ENCODE measurements at places on chromosomes 1 and 21.

GRCh38 chr1:164576291-164577271 lies 17.6 kb downstream of the PBX1 start:
- no peak for DNase-seq

DNA sequence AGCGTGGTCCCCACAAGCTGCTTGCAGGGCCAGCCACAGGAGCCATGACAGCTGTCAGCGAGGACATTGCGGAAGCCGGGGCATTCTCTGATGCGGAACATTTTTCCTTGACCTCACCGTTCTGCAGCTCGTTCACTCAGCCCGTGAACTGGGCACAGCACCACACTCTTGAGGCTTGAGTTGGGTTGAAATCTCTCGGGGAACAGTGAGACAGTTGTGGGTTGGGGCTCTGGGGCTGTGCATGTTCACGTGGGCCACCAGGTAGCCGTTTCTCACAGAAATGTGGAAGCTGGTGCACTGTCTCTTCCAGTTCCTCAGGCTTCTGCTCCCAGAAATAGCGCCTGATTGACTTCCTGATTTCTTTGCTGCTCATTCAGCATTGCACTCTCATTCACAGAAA lies 69.8 kb downstream of the SPSB1 start:
- DNase-seq, result no peak

DNA sequence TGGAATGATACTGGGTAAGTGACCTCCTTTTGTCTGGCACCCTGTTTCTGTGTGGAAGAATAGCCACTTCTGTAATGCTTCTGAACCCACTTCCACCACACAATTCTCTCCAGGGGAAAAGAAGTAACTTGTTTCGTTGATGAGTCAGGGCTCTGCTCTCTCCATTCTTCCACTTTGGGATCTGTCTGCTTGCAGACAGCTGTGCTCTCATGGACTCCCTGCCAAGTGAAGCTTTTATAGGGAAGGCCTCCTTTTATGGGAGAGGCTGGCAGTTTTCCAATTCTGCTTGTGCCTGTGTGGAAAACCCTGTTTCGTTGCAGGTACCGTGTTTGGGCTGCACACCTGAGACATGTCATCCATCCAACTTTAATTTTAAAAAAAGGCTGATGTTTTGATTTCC lies 130.7 kb downstream of the GIPC2 start:
- DNase-seq, result no peak

GRCh38 chr1:176996456-176997090 lies 167.9 kb downstream of the ASTN1 start:
- DNase-seq, result no peak

DNA sequence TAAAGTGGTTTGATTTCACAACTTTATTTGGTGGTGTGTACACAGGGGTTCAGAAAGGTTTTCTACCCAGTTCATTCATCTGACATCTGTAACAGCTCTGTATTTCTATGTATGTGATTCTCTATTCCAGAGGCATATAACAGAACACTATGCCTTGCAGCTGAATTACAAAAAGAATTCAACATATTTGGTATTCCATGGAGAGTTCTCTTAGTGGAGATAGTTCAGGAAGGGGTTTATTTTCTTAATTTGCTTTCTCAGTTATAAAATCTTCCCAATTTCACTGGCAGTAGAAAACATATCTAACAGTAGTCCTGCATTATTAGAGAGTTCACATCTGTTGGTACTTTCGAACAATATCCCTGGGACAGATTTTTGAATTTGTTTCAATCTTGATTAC lies 207.9 kb upstream of the LYPLAL1 start:
- no peak for DNase-seq

DNA sequence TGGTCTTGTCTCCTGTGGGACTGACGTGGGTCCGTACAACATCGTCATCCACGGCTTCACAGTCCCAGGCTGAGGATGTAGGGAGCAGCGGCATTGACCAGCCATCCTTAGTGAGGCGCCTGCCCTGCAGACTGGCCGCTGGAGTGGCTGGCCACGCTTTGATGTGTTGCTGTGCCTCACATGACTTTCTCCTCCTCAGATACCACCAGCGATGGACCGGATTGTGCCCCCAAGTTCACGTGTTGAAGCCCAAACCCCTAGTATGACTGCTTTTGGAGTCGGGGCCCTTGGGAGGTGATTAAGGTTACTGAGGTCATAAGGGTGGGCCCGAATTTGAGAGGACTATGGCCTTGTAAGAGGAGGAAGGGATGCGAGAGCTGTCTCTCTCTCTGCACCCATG lies 122.5 kb downstream of the PCBP3 start:
- no peak for DNase-seq

All from stimulated activated effector memory CD8-positive, alpha-beta T cell treated with anti-CD3 and anti-CD28 coated beads, Interleukin-12 subunit alpha, Interleukin-12 subunit beta, amount 100 ng/mL, for 72 hours (primary cell).